Karpas-422 (cell line): ENCODE measurements at places on chromosomes 4 and X. TPM values are rescaled to one million over a fixed set of nuclear protein-coding genes. Genes with fewer than 3 reads are reported as not detected.

VCX gene
- total RNA-seq = not detected in 2 replicates

FIP1L1 gene
- total RNA-seq = 89.0 and 95.0 TPM in 2 replicates

MXRA5 gene
- not detected in 2 replicates for total RNA-seq

KDR gene
- total RNA-seq = not detected in 2 replicates

FAM53A gene
- total RNA-seq = 1.5 and 3.6 TPM in 2 replicates

AKAP4 gene
- total RNA-seq = not detected in 2 replicates

ERCC6L gene
- total RNA-seq = 3.0 and 5.9 TPM in 2 replicates

NHS gene
- total RNA-seq = 0.15 TPM in 1 of 2 replicates, not detected in the other

ZMAT1 gene
- total RNA-seq = 4.1 and 9.1 TPM in 2 replicates

DNA sequence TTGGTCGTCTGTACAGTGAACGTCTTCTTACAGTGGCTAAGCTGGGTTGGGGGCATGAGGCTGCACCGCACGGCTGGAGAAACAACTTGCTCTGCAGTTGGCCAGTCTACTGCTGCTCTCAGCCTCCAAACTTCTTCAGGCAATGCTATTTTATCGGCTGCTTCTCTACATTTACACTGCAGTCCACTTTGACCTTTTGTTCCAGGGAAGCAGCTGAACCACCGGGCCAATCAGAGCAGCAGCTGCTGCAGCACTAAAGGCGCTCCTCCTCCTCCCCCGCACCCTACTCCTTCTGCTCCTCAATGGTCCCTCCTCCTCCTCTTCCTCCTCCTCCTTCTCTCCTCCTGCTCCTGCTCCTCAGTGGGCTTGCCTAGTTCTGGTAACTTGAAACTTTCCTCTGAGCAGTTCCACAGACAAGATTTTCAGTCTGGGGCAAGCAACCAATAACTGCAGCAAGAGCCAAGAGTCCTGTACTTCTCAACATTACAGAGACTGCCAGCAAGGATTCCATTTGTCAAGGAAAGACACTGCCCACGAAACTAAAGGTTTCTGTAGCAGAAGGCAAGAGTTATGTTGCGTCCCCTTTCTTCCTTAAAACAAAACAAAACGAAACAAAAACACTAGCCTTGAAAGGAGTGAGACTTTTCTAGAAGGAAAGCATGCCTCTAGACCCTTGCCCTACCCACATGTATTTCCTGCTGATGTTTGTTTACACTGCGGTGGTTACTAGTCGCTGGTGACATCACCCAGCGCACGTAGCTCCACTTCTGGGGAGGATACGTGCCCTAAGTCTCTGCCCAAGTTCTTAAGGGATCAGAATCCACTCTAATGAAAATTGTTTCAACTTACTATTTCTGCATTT, 125.7 kb upstream of the NAP1L5 start:
- H3K4me3 ChIP-seq = no peak overlapping the region; the same call in 1 of the 2 replicates
- H3K4me1 ChIP-seq = no peaks in the 10 kb centered on the region
- H3K27ac ChIP-seq = no peak overlapping the region
- H3K36me3 ChIP-seq = no peaks in the 10 kb centered on the region
- no peaks in the 10 kb centered on the region for H3K27me3 ChIP-seq

DNA sequence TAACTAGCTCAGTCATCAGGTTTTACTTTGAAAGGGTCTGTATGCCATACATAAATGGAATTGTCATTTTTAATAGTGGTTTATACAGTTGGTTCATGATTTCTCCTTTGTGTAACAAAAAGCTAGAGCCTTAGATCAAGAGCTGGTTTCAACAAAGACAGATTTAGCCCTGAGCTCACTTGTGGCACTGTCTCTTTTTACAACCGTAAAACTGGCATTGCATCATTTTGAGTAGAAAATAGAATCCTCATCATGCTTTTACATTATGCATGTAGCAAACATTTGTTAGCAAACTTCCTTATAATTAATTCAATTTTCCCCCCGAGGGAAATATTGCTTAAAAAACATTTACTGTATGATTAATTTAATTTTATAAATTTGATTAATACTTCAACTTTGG, 1871.5 kb downstream of the ARAP2 start:
- no peaks in the 10 kb centered on the region for H3K27me3 ChIP-seq
- H3K27ac ChIP-seq = no peak overlapping the region
- no peak overlapping the region for H3K4me3 ChIP-seq
- H3K4me1 ChIP-seq = no peaks in the 10 kb centered on the region
- no peak for DNase-seq

DNA sequence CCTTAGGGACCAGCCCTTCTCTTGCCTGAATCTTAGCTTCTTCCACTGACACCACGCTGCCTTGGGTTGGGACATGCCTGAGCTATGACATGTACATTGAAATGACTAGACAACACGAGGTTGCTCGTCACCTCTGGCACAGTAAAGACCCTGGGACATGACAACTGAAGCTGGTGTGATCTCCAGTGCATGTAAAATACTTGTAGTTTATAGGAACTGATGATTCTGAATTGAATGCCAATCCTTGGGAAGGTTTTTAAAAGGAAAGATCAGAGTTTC, 100.7 kb upstream of the PGRMC2 start:
- no peak overlapping the region for H3K4me3 ChIP-seq
- H3K4me1 ChIP-seq = peaks cover 81% of the 10 kb centered on the region
- no peaks in the 10 kb centered on the region for H3K27me3 ChIP-seq
- DNase-seq = no peak
- no peak overlapping the region for H3K27ac ChIP-seq
- no peaks in the 10 kb centered on the region for H3K36me3 ChIP-seq

GRCh38 chrX:31572360-31572759, 500.5 kb upstream of the FTHL17 start:
- H3K36me3 ChIP-seq = no peaks in the 10 kb centered on the region
- DNase-seq = no peak
- H3K27me3 ChIP-seq = no peaks in the 10 kb centered on the region
- no peaks in the 10 kb centered on the region for H3K4me1 ChIP-seq

- DNase-seq = peak; percentile 17
- H3K27ac ChIP-seq = no peak overlapping the region
- H3K4me1 ChIP-seq = no peaks in the 10 kb centered on the region
- no peak overlapping the region for H3K4me3 ChIP-seq
- no peaks in the 10 kb centered on the region for H3K27me3 ChIP-seq
Measured at GRCh38 chrX:40831750-40832149, 96.4 kb upstream of the MED14 start.

DNA sequence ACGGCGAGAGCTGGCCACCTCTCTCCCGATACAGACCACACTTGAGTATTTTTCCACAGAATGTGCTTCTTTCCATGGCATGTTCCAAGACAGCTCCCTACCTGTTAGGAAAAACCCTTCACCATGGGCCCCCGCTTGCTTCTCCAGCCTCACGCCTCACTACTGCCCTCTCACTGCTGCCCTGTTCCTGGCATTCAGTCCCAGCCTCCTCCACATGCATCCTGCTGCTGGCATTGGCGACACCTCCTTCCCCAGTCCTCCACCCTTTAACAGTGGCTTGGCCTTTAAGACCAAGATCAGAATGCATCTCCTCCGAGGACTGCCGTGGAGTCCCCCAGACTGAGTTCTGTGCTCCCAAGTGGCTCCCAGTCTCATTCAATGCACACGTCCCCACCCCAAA, 10.7 kb downstream of the PNMA6F start:
- H3K27me3 ChIP-seq = no peaks in the 10 kb centered on the region
- no peaks in the 10 kb centered on the region for H3K36me3 ChIP-seq
- H3K4me1 ChIP-seq = no peaks in the 10 kb centered on the region
- H3K27ac ChIP-seq = no peak overlapping the region
- no peak overlapping the region for H3K4me3 ChIP-seq

DNA sequence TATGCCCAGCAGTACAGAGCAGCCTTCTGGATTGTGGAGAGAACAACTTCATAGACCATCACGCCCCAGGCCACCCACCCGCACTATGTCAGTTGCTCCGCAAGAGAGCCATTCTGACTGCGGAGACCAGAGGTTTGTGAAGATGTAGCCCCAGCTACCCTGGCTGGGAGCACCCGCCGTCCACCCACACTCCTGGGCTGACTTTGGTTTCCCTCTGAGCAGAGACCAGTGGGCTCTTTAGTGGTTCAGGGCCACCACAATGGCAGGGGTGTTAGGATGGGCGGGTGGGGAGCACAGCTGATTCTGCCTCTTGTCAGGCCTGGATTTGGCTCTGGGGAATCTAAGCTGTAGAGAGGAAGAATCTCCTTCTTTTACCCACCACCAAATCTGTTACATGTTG, 313.4 kb downstream of the LDB2 start:
- no peaks in the 10 kb centered on the region for H3K36me3 ChIP-seq
- H3K4me1 ChIP-seq = no peaks in the 10 kb centered on the region
- H3K4me3 ChIP-seq = no peak overlapping the region
- H3K27me3 ChIP-seq = no peaks in the 10 kb centered on the region
- DNase-seq = no peak

DNA sequence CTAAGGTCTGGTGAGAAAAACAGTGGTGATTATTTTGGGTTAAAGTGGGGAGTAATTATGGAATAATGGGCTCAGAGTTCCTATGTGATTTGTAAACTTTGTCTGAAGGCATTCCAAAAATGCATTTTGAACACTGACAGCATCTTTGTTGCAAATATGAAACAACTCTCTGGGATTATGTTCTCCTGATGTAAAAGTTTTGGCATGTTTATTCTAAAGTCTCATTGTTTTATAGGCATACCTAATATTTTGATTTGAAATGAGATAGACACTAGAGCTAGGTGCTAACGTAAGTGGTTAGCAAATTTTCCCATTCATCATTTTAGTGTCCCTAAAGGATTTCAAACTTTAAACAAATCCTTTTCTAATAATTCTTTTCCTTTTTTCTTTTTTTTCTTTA, 140.9 kb upstream of the ANXA3 start:
- no peaks in the 10 kb centered on the region for H3K36me3 ChIP-seq
- no peaks in the 10 kb centered on the region for H3K4me1 ChIP-seq
- H3K27ac ChIP-seq = no peak overlapping the region
- no peak overlapping the region for H3K4me3 ChIP-seq

DNA sequence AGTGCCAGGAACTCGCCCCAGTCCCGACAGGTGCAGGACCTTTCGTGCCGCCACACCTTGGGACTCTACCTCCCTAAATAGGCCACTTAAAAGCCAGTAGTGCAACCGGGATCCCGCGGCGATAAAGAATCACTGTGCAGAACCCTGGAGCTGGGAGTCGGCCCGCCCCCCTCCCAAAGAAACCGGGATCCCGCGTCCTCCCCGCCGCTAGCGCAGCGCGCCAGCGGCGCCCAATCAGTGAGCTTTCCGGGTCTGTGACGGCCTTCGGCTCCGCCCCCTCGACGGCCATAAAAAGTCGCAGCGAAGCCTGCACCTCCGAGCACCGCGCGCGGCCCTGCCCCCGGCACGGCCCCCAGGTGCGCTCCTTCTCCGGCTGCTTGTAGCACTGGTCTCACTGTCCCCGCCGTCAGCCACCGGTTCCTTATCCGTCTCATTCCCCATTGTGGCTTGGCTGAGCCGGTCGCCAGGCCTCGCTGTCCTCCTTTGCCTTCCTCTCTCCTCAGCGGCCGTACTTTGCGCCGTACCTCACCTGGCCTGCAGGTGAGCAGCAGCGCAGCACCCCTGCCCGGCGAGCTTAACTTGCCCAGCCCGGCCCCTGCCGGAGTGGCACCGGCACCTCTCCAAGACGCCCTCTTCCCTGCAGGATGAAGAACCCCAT, at the start of gene LRAT:
Gene LRAT, plus strand, starts transcription at position 318 of the 658 bp plus-strand sequence. Its CDS starts 327 bp downstream, at position 645.
- no peak within 1 kb of the TSS for H3K4me3 ChIP-seq
- no peaks in the 10 kb centered on the region for H3K4me1 ChIP-seq
- no peak for DNase-seq

- no peak for DNase-seq
- no peaks in the 10 kb centered on the region for H3K4me1 ChIP-seq
- no peak overlapping the region for H3K27ac ChIP-seq
- H3K36me3 ChIP-seq = no peaks in the 10 kb centered on the region
Measured at GRCh38 chr4:67873116-67873515, 10.7 kb downstream of the TMPRSS11D start.

GRCh38 chr4:7206385-7206784, 14.0 kb downstream of the SORCS2 start:
- H3K4me3 ChIP-seq = no peak overlapping the region
- H3K27me3 ChIP-seq = no peaks in the 10 kb centered on the region
- H3K4me1 ChIP-seq = peaks cover 7% of the 10 kb centered on the region; the same call in 1 of the 2 replicates
- no peak overlapping the region for H3K27ac ChIP-seq
